Left ventricle myocardium inferior (tissue), 1 donor: ENCODE measurements at places on chromosomes 4 and X.

- no peak for DNase-seq
Observed at GRCh38 chrX:52346174-52347165, 22.4 kb upstream of the XAGE2 start.

- no peak for DNase-seq
Observed at GRCh38 chr4:145552181-145552822, 66.9 kb upstream of the MMAA start.

- no peak for DNase-seq
Observed at GRCh38 chr4:38601916-38602291, 62.1 kb upstream of the KLF3 start.

GRCh38 chrX:76617020-76617419 lies 189.5 kb downstream of the MAGEE1 start:
- DNase-seq = no peak

GRCh38 chr4:243426-243825 lies 61.8 kb downstream of the ZNF732 start:
- DNase-seq = no peak
